Mesenteric fat pad (tissue), 1 donor: ENCODE measurements at places on chromosomes 5 and 9. TPM values are rescaled to one million over a fixed set of nuclear protein-coding genes. Genes with fewer than 3 reads are reported as not detected.
A peak's percentile ranks its signal among the peaks of the same experiment; 100 is the strongest.

GRCh38 chr5:170075696-170076095 is 30.0 kb upstream of the FOXI1 start:
- DNase-seq: no peak

DNA sequence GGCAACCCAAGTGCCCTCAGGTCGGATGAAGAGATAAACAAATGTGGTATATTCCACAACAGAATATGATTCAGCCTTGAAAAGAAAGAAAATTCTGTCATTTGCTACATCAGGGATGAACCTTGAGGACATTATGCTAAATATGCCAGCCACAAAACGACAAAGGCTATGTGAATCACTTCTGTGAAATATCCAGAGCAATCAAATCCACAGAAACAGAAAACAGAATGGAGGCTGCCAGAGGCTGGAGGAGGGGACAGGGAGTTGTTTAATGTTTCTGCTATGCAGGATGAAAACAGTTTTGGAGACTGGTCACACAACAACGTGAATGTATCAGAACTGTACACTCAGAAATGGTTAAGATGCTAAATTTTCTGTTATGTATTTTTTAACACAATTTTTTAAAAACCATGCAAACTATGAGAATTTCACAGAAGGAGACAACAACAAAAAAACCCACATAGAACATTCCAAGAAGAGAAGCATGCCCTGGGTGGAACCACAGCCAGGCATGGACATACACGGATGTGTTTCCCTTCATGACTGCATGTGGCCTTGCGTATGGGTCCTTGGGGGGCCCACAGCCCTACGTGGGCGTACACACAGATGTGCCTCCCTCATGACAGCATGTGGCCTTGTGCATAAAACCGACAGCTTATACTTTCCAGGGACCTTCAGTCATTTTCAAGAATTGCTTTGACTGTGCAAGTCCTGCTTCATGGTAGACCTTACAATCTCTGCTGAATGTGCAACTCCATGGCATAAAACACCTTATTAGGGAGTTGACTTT is 146.7 kb downstream of the ROR2 start:
- DNase-seq: peak; percentile 62

GRCh38 chr5:134504629-134505300 is 20.7 kb upstream of the JADE2 start:
- DNase-seq: no peak

GRCh38 chr9:129908906-129909305 is 73.6 kb downstream of the USP20 start:
- DNase-seq: no peak

GRCh38 chr5:13976867-13977830 is 32.7 kb upstream of the DNAH5 start:
- no peak for DNase-seq

DNA sequence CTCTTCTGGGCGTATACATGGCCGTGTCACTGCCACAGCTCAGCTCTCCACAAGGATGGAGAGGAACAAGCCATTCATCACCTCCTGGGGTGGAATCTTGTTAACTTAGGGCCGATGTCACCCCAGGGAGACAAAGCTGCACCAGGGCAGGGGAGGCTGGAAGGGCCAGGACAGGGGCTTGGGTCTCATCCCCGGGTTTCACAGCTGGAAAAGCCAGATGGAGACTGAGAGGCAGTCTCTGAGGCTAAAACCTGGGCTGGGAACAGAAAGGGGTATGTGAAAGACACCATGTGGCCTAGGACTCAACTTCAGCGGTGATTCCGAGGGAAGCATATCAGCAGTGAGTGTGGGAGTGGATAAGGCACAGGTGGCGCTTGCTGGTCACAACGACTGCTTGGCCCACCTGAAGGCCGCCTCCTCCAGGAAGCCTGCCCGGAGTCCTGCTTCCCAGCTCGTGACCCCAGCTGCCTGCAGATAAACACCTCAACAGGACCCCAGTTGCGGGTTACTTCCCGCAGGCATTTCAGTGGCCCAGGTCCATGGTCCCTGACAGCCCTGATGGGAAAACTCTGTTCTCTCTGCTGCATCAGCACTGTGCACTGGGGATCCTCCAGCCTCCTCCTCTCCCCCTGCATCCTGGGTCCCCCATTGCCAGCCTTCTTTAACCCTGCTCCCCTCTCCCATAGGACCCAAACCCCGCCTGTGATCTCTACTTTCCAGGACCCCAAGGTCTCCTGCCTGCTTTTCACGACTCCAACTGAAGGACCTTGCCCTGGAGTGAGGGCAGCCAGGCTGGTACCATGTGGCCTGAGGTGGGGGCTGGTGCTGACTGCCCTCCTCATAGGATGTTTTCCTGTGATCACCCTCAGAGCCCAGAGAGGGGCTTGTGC is 51.7 kb upstream of the FCN1 start:
- peak; percentile 68 for DNase-seq

DNA sequence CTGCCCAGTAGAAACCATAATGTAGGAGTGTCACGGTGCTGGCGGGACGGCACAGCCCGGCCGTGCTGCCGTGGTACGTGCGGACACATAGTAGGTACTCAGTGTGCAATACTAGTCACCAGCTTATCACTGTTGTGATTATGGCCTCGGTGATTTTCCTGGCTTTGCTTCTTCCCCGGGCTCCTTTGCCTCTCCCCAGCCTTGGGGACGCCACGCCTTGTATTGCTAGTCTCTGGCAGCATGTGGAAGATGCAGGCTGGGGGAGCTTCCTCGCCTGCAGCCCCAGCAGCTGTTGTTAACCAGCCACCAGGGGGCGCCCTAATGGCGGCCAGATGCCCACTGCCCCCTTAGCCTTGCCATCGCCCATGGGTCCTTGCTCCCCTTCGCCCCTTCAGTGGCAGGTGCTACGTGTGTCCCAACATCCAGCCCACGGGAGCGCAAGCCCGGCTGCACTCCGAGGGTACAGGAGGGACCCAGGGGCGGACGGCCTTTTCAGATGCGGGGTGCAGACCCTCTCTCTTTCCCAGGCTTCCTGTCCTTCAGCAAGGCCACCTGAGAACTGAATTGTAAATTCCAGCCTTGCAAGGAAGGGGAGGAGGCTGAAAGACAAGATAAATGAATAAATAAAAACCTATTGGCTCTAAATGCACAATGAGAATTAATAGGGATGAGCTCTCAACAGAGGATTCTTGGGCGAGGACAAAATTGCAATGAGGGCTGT is 8.0 kb downstream of the NTNG2 start:
- no peak for DNase-seq

DNA sequence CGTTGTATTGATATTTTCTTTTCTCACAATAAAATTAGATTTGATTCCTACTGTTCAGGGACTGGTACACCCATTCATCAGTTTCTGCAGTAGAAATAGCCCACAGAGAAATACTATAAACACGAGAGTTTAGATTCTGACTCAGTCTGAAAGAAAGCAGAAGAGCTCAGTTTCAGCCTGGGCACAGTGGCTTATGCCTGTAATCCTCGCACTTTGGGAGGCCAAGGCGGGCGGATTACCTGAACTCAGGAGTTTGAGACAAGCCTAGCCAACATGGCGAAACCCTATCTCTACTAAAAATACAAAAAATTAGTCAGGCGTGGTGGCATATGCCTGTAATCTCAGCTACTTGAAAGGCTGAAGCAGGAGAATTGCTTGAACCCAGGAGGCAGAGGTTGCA is 8.6 kb downstream of the ITK start:
- no peak for DNase-seq

DNA sequence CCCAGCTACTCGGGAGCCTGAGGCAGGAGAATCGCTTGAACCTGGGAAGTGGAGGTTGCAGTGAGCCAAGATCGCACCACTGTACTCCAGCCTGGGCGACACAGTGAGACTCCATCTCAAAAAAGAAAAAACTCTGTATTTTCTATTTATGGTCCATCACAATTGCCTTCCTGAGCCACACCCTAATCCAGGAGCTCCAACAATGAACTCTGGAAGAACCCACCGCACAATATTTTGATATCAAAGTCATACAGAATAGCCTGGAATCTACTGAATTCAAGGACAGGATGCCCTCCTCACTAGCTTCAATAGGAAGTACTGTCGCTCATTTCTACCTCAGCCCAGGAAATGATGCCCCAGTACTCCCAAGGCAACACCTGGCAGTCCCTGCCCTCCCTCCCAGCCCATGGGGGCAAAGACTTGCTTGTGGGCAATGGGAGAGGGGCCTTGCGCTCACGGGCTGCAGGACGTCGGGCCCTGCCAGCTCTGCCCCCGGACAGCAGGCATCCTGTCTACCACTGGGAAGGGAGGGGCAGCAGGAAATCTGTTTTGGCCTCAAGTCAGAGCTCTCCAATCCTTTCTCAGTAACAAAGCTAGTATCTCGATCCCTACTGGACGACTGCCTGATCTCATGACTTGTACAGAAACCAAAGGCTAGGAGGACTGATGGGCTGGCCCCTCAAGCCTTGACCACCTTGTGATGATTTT is 19.7 kb downstream of the UBAC1 start:
- DNase-seq: no peak

DNA sequence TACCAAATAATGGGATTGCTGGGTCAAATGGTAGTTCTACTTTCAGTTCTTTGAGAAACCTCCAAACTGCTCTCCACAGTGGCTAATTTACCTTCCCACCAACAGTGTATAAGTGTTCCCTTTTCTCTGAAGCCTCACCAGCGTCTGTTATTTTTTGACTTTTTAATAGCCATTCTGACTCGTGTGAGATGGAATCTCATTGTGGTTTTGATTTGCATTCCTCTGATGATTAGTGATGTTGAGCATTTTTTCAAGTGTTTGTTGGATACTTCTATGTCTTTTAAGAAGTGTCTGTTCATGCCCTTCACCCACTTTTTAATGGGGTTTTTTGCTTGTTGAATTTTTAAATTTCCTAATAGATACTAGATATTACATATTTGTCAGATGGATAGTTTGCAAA is 28.4 kb upstream of the SUSD1 start:
- DNase-seq: no peak

GRCh38 chr9:104572612-104573011 is 3.6 kb downstream of the OR13C8 start:
- no peak for DNase-seq

DNA sequence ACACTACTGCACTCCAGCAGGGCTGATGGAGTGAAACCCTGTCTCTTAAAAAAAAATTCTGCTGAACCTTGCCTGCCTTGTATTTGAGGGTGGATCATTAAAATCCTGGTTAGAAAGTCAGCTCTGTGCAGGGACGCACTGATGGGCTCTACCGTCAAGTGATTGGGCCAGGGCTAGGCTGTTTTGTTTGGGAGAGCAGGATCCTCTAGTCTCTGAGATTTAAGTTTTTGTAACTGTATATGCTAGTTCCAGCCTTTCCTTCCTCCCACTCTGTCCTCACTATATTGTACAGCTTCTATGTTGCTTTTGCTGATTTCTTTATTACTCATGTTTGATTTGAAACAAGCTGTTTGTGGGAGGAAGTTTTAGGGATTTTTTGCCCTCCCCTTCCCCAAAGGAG is 11.5 kb downstream of the DDX4 start:
- DNase-seq: no peak

- DNase-seq: no peak
Observed at GRCh38 chr9:127773272-127773671, 5.2 kb downstream of the SH2D3C start.

GRCh38 chr5:176161431-176161830 is 76.8 kb upstream of the SIMC1 start:
- DNase-seq: no peak

- no peak for DNase-seq
Observed at GRCh38 chr5:56152437-56152836, 80.7 kb downstream of the ANKRD55 start.

DNA sequence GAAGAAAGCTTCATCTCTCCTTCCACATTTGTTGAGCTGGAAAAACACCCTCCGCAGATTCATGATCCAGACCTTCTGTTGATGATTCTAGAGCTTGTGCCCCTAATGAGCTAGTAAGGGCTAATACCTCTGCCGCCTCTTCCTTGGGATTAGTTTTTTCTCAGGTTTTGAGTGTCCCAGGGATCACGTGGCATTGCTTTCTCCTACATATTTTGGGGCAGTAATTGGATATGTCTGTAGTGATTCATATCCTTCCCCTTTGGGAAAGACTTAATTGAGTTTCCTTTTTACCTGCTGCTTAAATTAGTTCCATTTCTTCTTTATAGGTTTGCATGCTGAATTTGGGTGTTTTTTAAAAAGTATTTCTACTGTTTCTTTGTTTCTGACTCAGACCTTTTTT is 143.9 kb downstream of the GOLPH3 start:
- no peak for DNase-seq

DNA sequence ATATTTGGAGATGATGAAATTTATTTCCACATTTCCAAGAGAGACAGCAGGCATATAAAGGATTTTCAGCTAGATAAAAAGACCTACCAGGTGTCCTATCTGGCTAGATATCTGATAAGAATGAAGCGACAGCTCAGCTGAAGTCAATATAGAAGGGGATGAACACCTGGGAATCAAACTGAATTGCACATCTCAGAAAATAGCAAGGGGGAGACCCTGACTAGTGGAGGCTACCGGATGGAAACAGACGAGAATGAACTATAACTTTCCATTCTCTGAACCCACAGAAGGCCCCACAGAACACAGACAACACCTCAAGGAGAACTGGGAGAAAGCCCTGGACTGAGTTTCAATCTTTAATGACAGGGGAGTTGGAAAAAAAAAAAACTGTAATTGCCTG is 51.1 kb downstream of the CPLANE1 start:
- no peak for DNase-seq

- no peak for DNase-seq
Observed at GRCh38 chr5:74250304-74251102, 390.0 kb downstream of the ENC1 start.

DNA sequence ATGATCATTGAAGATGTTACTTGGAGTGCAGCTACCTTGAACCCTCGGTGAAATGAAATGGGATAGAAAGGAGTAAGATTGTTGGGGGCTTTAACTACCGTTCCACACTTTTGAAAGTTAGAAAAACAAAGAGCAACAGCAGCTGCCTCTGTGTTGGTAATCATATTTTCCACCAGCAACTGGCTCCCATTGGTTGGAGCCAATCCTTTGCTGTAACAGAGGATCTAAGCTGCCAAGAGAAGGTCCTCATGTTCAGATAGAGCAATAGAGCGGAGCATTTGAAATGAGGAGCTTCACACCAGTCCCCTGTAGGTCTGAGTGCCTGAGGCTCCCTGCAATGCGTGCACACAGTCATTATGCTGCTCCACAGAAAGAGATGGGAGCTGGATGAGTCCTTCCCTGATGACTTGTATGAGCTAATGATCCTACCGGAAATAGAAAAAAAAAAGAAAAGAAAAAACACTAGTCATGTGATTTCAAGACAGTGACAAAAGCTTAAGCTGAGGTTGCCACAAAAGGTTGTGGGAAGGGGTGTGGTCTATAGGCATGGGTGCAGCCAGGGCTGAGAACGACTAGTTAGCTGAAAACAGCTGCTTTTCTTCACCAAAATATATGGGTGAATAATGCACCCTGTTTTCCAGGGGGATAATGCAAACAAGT is 300.7 kb downstream of the MLLT3 start:
- DNase-seq: no peak

GRCh38 chr5:136703706-136704105 is 338.4 kb upstream of the TRPC7 start:
- DNase-seq: no peak

Gene CTXN3
- total RNA-seq: not detected

Gene CMYA5
- 2.6 TPM for total RNA-seq

Gene TIMD4
- total RNA-seq: not detected

Gene HAVCR2
- 14.9 TPM for total RNA-seq

Gene TAS2R1
- not detected for total RNA-seq

Gene DRD1
- 1.1 TPM for total RNA-seq

Gene CAMK4
- 0.42 TPM for total RNA-seq

Gene PCDHA9
- total RNA-seq: 0.22 TPM
